ENCODE measurements at places on chromosomes 3 and 15.

- DNase-seq, result no peak
Observed at GRCh38 chr3:112445839-112446238, 53.4 kb downstream of the BTLA start.

DNA sequence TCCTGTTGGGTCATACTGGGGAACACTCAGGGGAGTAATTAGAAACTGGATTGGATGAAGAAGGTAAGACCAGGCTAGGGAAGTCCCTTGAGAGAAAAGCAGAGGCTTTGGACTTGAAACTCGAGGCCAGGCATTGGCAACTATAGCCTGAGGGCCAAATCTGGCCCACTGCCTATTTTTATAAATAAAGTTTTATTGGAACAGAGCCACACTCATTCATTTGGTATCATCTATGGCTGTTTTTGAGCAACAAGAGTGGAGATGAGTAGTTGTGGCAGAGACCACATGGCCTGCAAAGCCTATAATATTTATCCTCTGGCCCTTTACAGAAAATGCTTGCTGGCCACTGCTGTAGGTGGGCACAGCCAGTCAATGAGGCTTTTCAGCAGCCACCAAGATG, 301.4 kb downstream of the UACA start:
- no peak for DNase-seq

DNA sequence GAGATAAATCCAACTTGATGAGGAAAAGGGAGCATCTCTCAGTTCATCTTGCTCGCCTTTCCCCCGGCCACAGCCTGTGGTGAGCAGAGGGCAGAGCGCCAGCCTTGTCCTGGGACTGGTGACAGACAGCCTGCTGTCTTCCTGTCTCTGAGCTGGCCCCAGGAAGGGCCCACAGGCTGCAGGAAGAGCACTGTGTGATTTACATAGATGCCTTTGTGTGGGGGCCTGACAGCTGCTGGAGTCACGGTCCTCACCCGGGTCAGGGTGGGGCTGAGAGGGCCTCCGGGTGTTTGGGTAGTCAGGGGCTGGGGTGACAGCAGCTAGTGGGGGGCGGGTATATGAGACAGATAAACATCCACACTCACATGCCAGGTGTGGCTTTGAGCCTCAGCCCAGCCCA, 29.3 kb downstream of the PLA2G4D start:
- no peak for DNase-seq

DNA sequence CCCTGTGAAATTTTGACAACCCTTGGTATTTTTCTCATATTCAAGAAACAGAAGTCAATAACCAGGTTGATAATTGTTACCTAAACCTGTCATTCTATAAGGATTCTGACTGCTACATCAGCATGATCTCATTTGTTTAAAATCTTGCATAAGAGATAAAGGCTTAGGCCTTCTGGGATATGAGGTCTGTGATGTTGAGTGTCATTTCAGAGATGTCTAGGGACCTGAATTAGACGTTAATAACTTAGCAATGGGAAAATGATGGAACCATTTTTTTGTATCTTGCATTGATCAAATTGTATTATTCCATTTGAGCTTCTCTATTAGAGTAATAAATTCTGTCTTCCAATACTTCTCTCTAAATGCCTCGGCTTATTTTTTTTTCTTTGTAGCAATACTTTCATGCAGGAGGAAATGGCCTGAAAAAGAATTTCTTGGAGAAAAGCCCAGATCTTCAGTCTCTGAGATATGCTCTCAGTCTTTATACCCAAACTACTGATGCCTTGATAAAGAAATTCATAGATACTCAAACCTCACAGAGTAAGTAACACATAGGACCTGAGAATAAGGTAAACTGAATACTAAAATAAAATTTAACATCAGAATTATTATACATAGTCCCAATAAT, 589.3 kb downstream of the UNC13C start:
- DNase-seq, result no peak

DNA sequence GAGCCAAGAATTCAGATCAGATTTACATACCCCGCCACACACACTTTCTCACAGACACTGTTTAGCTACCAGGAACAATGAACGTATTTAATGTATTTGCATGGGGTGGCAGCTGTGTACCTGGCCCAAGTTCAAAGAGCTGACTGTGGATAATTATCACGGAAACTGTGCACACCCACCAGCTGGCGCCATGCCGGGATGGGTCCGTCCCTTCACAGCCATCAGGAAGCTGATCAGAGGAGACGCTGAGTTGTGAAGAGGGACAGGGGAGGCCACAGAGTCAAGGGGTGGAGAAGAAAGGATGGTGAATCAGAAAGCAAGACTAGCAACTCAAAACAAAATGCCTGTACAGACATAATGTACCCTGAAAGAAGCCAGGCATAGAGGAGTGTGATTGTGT, 13.1 kb upstream of the PLA2G4D start:
- no peak for DNase-seq

GRCh38 chr3:14925729-14926591, 21.4 kb upstream of the NR2C2 start:
- DNase-seq, result no peak

DNA sequence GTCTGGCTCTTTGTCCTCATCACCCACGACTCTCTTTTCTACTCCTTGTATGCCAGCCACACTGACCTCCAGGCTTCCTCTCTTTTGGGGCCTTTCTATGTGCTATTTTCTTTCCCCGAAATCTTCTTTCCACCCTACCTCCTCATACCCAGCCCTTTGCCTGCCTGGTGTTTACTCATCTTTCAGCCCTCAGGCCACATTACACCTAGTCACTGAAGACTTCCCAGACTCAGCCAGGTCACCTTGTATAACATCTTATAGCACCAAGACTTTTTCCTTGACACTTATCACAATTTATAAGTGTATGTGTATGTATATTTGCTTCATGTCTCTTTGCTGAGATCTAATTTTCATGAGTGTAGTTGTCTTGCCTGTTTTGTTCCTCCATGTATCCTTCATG, 396.4 kb downstream of the NLGN1 start:
- no peak for DNase-seq

GRCh38 chr3:196202516-196202970, 8.7 kb downstream of the ZDHHC19 start:
- DNase-seq, result no peak

DNA sequence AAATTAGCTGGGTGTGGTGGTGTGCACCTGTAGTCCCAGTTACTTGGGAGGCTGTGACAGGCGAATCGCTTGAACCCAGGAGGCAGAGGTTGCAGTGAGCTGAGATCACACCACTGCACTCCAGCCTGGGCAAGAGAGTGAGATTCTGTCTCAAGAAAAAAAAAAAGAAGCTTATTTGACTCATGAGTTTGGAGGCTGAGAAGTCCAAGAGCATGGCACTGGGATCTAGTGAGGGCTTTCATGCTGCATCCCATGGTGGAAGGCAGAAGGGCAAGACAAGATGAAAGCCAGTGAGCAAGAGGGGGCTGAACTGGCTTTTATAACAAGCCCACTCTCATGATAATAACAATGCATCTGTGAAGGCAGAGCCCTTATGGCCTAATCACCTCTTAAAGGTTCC, 33.4 kb downstream of the SEC62 start:
- no peak for DNase-seq

DNA sequence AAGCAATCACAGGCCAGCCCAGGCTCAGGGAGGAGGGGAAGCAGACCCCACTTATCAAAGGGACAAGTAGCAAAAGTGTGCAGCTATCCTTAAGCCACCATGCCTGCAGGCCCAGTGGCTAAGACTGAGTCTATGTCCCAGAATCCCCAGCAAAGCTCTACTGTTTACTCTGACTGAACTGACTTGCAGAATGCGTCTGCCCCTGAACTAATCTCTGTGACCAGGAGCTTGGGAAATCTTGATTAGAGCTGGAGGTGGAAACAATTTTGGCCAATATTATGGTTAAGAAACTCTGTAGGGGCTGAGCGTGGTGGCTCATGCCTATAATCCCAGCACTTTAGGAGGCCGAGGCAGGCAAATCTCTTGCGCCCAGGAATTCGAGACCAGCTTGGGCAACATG, 22.6 kb downstream of the DPH3 start:
- DNase-seq, result no peak

DNA sequence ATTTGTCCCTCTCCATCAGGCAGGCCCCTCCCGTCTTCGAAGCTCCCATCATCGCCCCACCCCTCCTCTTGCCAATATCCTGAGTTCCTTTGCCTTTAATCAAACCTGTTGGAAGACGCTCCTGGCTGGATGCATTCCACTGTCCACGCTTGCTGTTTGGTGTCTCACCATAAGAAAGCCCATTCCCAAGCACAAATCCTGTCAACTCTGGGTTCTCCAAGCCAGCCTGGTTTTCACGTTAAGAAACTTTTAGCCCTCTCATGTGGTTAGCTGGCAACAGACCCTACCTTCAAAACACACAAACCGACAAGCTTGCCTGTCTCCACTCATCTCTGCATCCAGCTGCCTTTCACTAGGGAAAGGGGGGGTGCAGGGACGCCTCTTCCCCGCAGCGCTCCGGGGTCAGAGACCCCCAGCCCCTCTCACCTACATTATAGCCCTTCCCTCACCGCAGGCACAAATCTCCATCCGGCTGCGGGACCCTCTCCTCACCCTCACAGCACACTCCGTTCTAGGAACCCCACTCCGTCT, 1.1 kb downstream of the GORASP1 start:
- no peak for DNase-seq
